Renal cortical epithelial cell (primary cell): ENCODE measurements at places on chromosomes 2 and 18.

DNA sequence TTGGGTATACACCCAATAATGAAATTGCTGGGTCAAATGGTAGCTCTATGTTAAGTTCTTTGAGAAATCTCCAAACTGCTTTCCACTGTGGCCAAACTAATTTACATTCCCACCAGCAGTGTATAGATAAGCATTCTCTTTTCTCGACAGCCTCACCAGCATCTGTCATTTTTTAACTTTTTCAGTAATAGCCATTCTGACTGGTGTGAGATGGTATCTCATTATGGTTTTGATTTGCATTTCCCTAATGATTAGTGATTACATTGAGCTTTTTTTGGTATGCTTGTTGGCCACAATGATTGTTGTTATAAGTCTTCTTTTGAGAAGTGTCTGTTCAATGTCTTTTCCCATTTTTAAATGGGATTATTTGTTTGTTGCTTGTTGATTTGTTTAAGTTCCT lies 50.4 kb upstream of the EPAS1 start:
- DNase-seq, result no peak

DNA sequence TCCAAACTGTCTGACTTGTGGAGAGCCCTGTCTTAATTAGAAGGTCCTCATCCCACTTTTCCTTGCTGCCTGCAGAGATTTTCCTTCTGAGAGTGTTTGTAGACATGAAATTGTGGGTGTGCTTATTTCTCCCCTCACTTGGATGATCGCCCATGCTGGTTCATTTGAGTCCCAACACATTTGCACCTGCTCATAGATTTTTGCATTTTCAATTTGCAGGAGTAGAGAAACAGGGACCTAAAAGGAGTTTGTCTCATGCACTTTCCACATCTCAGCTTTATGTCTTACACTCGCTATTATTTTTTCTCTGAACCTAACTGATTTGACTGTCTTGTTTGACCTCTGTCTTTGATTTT lies 33.2 kb upstream of the FHL2 start:
- DNase-seq, result no peak

- no peak for DNase-seq
These were observed 120.0 kb upstream of the FAM117B start for GRCh38 chr2:202514732-202515131.

DNA sequence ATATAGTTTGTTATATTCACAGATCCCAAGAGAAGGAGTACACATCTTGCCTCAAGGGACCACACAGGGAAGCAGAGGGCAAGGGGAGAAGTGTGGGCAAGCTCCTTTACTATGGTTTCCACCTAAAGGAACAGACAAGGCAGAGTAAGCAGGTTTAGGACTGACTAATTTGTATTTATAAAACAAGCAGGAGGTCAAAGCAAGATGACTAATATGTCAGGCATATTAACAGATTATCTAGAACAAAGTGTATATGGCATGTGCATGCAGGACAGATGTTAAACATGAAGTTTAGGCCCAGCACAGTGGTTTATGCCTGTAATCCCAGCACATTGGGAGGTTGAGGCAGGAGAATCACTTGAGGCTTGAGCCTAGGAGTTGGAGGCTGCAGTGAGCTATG lies 3.7 kb upstream of the LRP2 start:
- peak; percentile 33 for DNase-seq

GRCh38 chr18:7927119-7927518 lies 360.0 kb downstream of the PTPRM start:
- peak; percentile 69 for DNase-seq

DNA sequence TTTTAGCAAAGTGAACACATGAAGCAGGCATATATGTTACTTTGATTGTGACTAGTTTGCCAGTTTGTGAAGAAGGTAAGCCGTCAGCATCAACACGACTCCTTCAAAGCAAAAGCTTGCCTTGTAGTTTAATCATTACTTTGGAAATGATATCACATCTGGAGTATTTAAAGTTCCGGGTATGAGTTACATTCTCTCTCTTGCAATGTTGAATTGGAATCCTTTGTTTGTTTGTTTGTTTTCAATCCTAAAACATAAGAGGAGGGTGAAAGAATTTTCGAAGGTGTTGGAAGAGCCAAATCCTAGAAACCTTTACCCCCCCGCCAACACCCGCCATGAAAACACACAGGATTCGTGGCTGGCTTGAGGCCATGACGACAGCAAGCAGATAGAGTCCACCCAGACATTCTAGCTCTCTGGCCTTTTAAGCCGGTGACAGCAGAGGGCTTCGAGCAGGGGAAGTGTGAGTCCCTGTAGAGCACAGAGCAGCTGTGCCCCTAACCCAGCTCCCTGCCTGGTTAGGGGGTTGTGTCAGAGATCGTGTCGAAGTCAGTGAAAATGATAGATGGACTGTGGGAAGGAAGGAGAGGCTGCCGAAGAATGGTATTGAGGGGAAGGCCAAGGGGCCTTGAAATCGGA lies 103.8 kb upstream of the SMIM21 start:
- peak; percentile 0 for DNase-seq
